ENCODE measurements at places on chromosomes 12 and 14.

DNA sequence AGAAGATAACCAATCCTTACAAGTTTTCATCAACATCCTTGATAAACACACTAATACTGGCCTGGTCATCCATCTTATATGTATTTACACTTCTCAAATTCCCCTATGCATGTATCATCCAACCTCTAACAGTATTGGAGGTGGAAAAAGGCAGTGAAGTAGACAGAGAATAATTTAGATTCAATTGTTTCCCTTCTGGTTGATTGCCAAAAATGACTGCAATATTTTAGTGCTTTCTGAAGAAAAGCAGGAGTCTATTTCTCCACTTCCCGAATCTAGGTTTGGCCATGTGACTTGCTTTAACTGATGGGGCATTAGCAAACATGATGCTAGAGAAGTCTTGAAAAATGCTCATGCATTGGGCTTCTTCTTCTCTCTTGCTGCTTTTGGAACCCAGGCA, 78.3 kb upstream of the METAP2 start:
- no peak for DNase-seq

GRCh38 chr12:47556261-47557030, 149.4 kb downstream of the RPAP3 start:
- DNase-seq, result no peak

DNA sequence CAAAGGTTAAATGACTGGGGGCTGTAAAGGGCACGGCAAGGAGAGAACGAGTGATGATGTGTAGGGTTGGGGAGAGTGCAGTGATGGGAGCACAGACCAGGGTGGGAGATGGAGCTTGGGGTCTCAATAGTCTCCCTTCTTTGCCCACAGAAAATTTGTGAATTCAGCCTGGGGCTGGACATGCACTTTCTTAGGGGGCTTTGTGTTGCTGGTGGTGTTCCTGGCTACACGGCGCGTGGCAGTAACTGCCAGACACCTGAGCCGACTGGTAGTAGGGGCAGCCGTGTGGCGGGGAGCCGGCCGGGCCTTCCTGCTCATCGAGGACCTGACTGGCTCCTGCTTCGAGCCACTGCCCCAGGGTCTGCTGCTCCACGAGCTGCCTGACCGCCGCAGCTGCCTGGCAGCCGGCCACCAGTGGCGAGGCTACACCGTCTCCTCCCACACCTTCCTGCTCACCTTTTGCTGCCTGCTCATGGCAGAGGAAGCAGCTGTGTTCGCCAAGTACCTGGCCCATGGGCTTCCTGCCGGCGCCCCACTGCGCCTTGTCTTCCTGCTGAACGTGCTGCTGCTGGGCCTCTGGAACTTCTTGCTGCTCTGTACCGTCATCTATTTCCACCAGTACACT, 1.7 kb downstream of the FITM1 start:
- DNase-seq, result no peak

DNA sequence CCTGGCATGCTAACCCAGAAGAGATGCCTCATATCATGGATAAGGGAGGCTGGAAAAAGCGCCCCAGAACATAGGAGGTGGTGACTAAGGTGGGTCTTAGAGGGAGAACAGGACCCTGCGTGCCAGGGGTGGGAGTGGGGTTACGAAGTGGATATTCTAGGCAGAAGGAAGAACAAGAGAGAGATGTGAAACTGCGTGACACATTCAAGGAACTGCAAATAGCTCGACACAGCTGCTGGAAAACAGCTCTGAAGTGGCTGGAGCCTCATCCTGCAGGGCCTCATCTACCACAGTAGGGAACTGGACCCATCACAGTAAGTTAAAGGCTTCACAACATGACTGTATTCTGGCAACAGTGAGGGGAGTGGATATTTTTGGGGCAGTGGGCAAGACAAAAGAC, 61.1 kb downstream of the RNF34 start:
- DNase-seq, result no peak

DNA sequence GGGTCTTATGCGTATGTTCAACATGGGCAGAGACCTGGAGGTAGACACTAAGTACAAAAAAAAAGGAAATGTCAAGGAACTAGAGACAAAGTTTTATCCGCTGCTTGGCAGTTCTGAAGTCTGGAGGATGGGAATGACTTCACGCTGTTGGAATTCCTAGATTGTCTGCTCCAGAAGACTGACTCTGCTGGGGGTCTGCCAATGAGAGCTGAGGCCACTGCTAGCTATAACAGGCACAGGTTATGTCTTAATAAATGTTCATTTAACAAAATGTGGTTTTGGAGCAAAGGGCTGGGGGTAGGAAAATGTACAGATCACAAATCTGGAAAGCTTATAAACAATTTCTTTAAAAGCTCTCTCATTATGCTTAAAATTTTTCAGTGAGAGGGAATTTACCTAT, 5.9 kb downstream of the RNASE8 start:
- no peak for DNase-seq

DNA sequence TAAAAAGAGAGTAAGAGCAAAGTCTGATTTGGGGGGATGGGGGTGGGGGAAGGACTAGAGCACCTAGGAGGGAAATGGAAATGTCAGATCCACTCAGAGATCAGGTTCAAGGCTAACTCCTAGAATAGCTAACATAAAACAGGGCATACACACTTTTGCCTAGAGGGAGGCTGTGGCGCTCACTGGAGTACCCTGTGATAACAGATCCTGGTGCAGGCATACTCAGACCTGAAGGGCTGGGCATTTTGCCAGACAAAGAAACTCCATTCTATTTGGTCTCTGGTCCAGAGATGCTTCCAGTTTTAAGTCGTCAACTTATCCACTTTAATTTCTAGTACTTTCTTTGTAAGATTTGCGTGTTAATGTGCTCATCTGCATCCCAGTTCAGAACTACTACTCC, 5.8 kb downstream of the CTDSP2 start:
- DNase-seq, result no peak

DNA sequence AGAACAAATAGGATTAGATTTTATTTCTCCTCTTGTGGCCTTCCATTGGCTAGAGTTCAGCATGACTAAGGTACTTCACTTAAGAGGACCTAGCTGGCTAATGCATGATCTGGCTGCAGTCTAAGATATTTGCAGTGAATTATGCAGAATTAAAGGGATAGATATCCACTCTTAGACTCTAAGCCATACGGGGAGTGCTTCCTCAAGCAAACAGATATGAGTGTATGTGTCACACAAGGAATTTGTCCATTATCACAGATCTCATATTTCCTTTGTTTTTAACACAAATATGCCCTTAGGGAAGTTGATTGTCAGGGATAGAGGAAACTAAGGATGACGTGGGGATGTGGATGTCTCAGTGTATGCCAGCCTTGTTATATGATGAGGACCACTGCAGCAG, 88.1 kb upstream of the DHRS4 start:
- DNase-seq, result no peak

DNA sequence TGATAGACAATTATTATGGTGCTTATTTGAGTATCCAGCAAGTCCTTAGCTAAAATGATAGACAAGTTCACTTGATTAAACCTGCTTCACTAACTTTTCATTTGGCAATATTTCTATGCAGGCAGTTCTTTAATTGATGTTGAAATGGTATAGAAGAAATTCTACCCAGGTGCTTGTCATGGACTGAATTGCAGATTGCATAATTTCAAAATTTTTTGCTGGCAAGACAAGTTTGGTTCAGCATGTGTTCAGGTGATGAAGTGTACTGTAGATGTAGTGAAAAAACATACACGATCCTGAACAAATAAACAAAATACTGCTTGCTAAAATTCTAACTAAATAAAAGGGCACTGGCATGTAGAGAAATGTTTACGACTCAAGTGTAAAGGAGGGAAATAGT, 189.0 kb downstream of the FOXA1 start:
- DNase-seq, result no peak

GRCh38 chr14:94995551-94995950, 161.8 kb downstream of the DICER1 start:
- DNase-seq, result no peak

DNA sequence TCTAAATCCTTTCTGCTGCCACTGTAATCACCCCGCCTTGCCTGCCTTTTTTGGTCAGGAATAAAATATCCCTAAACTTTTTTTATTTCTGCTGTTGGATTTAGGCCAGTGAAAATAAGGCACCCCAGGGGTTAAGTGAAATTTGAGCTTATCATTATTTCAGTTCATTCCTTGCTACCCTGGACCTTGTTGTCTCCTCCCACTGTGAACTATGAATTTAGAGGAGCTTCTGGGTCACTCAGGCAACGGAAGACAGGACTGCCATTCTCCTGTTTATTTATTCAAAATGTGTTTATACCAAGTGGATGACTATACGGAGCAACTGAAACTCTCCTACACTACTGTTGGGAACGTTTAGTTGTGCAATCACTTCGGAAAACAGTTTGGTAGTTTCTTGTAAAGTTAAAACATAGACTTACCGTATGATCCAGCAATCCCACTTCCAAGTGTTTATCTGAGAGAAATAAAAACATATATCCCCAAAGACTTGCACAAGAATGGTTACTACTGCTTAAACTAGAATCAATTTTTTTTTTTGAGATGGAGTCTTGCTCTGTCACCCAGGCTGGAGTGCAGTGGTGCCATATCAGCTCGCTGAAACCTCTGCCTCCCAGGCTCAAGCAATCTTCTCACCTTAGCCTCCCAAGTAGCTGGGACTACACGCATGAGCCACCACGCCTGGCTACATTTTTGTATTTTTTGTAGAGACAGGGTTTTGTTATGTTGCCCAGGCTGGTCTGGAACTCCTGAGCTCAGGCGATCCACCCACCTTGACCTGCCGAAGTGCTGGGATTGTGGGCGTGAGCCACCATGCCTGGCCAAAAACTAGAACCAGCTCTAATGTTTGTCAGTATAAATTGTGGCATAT, 2.3 kb upstream of the TRAFD1 start:
- DNase-seq, result no peak

DNA sequence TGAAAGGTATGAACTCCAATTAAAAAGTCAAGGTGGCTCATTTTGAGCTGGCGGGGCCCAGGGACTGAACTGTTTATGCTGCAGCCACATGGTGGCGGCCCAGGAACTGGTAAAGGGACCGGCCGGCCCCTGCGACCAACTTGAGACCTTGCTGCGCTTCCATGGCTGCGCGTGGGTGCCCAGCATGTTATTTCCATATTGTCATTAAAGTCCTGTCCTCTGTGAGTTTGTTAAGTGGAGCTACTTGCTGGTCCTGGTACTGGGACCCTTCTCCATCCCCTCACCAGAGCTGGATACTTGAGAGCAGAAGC, 62.3 kb downstream of the BEGAIN start:
- DNase-seq, result no peak
